ENCODE measurements at places on chromosomes 6 and 20.

DNA sequence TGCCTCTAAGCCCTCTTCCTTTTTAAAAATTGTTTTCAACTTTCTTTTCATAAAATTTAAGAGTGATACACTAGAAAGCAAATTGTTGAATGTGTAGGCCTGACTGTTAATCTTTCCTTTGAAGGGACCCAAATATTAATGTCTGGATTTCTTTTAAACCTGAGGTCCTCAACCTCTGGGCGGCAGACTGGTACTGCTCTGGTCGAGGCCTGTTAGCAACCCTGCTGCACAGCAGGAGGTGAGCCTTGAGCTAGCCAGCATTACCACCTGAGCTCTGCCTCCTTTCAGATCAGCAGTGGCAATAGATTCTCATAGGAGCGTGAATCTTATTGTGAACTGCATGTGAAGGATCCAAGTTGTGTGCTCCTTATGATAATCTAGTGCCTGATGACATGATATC lies 191.2 kb downstream of the MANEA start:
- DNase-seq: no peak

DNA sequence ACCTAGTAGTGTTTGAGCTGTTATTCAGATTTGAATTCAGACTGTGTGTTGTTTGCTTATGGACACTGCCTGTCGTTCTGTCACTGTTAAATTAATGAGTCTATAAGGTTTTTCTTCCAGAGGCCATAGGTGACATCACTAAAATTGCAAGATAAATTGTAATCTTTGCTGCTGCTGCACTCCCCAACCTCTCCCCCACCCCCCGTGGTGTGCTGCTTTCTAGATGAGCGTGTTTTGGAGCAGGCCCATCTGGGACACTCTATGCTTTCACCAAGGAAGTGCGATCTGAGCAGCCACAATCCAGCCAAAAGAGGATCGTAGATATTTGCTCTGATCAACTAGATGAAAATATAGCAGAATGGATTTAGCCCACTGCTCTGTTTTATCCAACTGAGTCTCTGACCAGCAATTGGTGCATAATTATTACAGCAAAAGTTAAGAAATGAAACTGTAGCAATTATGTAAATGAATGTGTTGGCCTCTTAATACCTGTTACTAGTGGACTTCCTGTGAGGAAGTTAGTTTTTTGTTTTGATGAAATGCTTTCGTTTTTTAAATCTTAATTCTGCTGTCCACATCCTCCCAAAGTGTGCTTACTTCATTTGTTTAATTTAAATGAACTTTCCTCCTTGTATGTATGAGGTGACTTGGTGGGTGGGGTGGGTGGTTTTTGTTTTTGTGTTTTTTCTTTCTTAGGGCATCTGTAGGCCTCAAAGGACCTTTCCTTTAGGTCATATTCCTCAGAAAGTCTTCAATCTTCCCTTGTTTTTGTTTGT lies 58.1 kb downstream of the RPRD1B start:
- DNase-seq: no peak

- no peak for DNase-seq
Measured at GRCh38 chr6:10112871-10113549, 301.9 kb downstream of the TFAP2A start.

- DNase-seq: no peak
Measured at GRCh38 chr6:135458051-135458450, 39.5 kb downstream of the AHI1 start.

DNA sequence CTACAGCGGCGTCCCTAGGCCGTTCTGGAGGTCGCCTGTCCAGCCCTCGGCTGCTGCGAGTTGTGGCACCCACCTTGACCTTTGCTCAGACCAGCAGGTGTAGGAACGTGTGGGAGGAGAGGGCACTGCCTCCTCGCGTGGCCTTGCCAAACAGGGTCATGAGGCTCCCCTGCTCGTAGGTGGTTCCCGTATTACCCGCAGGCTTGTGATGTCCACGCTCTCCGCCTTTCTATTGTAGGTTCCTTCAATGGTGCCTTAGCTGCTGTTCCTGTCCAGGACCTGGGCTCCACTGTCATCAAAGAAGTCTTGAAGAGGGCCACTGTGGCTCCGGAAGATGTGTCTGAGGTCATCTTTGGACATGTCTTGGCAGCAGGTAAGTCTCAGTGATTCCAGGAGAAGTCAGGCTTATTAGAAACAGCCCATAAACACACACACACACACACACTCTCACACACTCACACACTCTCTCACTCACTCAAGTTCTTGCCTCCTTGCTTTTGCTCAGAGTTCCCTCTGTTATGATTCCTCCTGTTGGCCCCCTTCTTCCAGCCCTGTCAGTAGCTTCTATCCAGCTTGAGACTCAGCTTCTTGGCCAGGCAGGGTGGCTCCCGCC lies 942 bp downstream of the ACAT2 start:
- DNase-seq: no peak

GRCh38 chr6:116530436-116530835 lies 15.0 kb downstream of the TRAPPC3L start:
- DNase-seq: no peak

GRCh38 chr6:158848490-158848895 lies 29.3 kb upstream of the EZR start:
- no peak for DNase-seq

DNA sequence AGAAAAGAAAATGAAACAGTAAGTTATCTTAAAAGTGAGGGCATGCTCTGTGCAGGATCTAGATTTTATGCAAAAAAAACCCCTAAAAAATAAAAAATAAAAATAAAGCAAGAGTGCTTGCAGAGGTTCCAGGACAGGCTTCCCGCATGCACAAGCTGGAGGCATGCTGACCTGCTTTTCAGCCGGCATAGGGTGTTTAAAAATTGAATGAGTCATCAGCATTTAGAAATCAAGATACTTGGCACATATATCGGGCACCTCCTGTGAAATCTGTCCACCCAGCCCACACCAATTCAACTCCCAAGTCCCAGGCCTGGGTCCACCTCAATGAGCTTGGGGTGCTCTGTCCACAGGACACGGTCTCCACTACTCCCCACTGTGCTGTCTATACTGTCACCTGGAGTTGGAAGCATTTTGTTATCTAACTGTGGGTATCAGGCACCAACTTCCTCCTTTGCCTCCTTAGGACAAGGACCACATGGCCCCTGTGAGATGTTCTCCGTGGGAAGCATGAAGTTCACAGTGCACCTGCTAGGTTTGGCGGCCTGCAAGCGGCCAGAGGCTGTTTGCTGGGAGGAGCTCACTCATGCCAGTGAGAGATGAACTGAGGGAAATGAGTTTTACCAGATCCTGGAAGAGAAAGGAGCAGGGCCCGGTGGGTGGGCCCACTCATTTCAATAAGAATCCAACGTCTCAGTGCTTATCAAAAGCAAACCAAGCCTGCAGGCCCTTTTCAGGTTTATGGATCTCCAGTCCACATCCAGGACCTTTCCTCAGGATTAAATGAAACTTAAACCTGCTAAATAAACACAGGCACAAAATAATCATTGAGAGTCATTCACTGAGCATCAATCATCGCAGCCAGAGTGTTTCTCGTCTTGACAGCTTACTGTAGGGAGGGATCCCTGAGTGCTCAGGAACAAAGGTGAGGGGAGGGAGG lies 121.1 kb downstream of the FOXA2 start:
- DNase-seq: no peak

DNA sequence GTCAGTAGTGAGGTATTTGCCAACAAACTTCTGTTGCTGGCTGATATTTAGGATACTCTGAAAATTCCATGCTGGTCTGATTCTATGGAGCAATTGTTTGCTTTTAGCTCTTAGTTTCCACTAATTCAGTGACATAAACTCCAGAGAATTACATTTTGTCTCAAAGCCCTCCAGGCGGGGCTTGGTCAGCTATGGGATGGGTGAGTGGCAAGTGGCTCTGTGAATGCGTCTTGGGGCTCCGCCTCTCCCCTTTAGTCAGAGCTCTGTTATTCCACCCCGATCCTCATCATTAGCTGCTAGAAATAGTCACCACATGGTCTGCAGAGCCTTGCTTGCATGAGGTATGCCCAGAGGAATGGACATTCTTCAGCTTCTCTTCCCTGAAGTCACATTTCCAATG lies 540.6 kb downstream of the QKI start:
- DNase-seq: no peak

DNA sequence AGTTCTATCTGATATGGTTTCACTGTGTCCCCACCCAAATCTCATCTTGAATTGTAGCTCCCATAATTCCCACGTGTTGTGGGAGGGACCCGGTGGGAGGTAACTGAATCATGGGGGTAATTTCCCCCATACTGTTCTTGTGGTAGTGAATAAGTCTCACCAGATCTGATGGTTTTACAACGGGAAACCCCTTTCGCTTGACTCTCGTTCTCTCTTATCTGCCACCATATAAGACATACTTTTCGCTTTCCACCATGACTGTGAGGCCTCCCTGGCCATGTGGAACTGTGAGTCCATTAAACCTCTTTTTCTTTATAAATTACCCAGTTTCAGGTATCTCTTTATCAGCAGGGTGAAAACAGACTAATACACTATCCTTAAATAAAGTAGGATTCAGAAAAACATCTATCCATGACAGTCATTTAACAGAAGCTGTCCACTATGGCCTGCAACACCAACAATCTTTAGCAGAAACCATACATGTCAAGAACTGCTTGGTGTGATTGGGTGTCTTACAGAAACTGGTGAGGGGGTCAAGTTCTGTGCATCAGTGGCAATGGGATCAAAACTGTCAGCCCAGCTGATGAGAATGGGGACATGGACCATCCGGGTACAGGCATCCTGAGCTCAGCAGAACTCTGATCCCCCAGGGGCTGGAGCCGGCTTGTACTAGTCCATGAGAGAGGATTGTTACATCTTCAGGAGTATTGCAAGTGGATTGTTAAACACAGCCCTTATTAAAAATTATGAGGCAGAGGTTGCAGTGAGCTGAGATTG lies 59.2 kb downstream of the SCML4 start:
- no peak for DNase-seq

GRCh38 chr6:75233092-75233615 lies 10.4 kb downstream of the COX7A2 start:
- DNase-seq: no peak

GRCh38 chr6:117637770-117638169 lies 35.5 kb upstream of the GOPC start:
- DNase-seq: no peak
